ENCODE measurements at places on chromosomes 16 and 17.
A peak's percentile ranks its signal among the peaks of the same experiment; 100 is the strongest.

DNA sequence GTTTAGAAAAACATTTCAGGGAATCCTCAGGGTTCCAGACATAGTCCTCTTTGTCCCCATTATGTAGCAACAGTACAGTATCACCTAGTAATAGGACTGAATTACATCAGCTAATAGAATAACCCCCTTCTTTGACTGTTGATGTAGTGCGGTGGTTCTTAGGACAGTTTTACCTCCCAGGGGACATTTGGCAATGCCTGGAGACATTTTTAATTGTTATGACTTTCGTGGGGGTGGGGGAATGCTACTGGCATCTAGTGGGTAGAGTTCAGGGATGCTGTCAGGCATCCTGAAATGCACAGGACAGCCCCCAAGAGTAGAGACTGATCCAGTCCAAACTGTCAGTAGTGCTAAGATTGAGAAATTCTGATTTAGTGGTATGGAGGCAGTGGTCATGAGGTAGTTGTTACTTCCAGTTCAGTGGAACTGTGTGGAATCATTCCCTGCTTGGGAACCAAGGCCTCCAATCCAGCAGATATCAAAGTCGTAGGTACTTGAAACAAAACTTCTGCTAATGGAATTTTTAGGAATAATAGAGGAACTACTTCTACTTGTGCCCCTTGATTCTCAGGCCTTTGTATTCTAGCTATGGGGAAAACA lies 20.3 kb downstream of the NF1 start:
- DNase-seq = no peak

DNA sequence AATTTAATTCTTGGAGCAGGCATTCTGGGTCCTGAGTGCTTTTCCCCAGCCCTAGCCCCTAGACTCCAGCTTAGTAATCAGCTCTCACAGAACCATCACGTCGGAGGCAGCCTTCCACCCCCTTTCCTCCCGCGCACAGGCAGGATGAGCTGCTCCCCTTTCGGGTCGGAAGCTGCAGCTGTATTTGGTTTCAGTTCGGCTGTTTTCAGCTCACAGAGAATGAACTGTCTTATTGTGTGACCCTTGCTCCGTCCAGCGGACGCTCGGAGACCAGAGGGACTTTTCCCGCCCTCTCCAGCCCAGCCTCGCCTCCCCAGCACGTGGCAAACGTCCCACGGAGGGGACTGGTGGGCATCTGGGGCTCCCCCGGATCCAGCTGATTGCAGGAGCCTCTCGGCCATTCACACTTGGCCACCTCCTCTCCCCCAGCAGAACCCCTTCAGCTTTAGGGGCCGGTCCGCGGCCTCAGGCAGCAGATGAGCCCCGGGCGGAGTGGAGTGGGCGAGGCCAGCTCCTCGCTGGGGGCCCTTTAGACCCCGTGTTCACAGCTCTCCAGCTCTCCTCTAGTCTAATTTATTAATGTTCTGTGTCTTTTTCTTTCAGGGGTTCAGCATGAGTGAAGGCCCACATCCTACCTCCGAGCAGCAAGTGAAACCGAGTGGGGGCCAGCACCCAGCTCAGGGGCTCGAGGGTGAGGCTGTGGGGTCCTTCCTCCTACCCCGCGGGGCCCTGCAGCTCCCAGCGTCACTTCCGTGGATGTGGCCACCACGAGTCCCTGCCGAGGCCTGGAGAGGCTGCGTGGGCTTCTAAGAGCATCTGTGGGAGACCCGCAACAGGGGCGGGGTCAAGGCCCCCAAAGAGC lies 863 bp upstream of the UTS2R start:
- DNase-seq = no peak

- no peak for DNase-seq
Observed at GRCh38 chr16:3698941-3699340, 18.4 kb downstream of the TRAP1 start.

GRCh38 chr16:57478396-57479204 lies 7.7 kb downstream of the DOK4 start:
- DNase-seq = no peak

DNA sequence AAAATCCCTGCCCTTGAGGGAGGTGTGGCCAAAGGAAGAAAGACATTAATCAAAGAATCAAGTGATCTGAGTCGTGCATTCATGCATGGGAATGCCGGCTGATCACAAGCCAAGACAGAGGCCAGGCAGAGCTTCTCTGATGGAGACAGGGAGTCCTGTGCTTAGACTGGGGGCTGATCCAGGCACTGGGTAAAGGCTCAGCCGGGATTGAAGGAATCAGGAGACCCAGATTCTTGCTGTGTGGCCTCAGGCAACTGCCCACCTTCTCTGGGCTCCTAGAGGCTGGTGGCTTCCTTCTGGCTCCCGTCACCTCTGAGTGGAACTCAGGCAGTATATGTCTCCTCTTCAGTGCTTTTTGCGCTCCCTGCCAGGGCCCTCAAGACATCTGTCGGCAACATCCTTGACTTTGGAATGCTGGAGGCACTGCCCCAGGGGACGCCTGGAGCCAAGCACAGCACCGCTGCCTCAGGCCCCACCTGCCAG lies 17.7 kb downstream of the RAI1 start:
- no peak for DNase-seq

- DNase-seq = no peak
Observed at GRCh38 chr17:77420095-77420803, 279.5 kb downstream of the SEC14L1 start.

DNA sequence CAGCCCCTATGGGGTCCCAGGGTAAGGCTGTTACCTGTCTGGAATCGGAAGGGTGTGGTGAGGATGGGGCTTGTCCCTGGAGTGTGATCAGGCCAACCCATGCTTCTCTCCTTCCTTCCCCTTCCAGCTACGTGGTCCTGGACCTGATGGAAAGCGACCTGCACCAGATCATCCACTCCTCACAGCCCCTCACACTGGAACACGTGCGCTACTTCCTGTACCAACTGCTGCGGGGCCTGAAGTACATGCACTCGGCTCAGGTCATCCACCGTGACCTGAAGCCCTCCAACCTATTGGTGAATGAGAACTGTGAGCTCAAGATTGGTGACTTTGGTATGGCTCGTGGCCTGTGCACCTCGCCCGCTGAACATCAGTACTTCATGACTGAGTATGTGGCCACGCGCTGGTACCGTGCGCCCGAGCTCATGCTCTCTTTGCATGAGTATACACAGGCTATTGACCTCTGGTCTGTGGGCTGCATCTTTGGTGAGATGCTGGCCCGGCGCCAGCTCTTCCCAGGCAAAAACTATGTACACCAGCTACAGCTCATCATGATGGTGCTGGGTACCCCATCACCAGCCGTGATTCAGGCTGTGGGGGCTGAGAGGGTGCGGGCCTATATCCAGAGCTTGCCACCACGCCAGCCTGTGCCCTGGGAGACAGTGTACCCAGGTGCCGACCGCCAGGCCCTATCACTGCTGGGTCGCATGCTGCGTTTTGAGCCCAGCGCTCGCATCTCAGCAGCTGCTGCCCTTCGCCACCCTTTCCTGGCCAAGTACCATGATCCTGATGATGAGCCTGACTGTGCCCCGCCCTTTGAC lies 2.4 kb downstream of the MAPK7 start:
- no peak for DNase-seq

DNA sequence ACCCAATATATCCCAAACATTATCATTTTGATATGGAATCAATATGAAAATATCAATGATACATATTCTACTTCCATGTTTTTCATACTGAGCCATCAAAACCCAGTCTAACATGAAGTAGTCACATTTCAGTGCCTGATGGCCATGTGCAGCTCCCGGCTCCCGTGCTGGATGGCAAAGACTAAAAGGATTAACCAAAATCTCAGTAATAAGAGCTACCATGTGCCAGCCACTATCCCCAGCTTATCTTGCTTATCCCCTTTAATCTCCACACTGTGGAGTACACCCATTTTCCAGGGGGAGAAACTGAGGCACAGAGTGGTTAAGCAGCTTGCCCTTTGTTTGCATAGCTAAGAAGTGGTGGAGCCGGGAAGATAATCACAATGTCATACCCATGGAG lies 9.2 kb downstream of the CD300LG start:
- DNase-seq = no peak

DNA sequence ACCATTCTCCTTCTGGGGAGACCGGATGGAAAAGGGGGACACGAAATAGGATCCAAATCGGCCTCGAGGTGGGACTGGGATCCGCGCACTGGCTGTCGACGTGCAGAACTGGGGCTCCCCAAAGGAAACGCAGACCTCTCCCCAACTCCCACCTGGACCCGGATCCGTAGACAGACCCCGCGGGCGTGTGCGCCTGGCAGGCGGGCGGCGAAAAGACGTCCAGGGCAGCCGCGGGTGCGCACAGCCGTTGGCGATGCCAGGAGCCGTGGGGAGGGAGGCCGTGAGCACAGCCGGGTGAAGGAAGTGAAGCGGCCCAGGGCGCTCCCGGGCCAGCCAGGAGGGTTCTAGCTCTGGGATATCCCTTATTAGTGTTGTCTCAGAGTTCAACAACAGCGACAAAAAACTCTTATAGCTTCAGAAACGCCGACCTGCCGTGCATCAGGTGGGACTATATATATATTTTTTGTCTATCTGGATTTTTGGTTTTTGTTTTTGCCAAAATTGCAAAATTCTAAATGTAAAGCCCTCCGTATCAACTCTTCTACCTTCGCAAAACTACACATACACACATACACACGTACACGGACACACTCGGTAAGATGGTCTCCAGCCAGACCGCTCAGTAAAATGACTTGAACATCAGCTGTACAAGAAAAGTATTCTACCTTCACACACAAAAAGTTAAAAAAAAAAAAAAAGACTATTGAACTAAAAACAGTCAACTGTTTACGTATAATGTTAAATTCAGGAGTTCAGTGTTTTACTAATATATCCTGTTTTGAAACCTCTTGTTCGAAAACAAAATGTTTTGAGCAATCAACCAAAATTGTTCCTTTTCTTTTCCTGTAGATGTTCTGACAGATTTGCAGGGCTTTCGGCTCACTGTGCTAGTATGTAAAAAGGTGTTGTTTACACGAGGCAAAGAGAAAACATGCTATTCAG lies 5.2 kb upstream of the AATF start:
- DNase-seq = no peak

GRCh38 chr17:55783684-55784245 lies 32.9 kb downstream of the PCTP start:
- no peak for DNase-seq

GRCh38 chr17:5234645-5235576 lies at the start of gene SCIMP:
Gene SCIMP, minus strand, starts transcription at chr17:5234860. Its CDS starts 105 bp downstream, at chr17:5234755.
- no peak for DNase-seq

DNA sequence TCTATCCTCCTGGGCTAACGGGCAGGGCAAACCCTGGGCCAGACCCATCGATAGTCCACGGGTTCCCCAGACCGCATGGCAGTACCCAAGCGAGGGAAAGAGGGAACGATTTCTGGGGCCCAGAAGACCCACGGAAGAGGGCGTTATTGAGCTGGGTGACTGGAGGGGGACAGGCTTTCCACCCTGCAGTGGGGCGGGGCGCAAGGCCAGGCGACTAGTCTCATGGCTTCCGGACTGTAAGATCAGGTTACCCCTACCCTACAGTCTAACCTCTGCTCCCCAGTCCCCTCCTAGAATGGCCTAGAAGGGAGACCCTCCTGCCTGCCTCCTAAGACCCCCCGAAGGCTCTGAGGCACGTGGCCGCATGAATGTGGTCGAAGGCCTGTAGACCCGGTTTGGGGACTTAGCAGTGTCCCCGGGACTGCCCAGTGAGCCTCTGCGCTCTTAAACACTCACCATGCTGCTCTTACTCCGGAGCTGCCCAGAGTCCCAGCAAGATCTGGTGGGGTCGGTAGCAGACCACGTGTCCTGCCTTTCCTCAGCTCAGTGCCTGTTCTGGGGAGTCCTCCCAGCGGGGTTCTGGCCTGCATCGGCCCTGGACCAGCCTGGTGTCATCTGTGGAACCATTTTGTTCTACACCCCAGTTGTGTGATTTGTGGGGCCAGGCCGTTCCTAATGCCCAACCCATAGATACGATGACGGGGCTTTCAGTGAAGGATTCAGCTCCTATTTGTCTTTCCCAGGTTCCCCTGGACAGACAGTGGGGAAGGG lies 13.2 kb upstream of the AURKB start:
- DNase-seq = no peak

DNA sequence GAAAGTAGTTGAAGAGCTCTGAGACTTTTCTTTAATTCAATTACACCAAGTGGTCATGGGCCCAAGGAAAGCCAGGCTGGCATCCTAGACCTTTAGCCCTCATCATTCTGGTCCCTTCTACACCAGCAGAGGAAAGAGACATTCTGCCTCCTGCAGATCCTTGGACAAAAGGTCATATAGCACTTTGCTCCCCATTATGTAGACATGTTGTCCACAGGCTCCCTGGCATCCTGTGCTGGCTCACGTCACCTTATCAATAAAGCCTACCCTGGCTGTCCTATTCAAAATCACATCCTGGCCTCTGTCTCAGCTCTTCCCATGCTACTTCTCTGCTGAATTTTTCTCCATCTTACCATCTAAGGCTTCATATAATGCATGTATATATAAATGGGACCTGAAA lies 61.6 kb upstream of the MAF start:
- no peak for DNase-seq

DNA sequence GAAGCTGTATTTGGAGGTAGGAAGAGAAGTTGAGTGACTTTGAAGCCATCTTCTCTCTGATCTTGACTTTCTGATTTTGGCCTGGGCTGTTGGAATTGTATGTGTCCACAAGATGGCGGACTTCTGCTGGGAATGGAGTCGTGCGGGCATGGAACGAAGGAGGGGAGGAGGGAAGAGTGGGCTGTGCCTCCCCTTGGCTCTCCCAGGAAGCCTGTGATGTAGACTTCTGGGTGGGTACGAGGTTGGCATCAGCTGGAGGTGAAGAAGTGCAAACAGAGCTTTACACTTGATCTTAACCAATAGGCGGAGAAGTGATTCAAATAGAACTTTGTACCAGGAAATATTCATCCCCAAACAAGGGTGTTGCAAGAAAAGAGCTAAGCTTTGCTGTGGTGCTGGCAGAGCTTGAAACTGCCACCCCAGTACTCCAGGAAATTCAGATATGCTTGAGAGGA lies 7.4 kb upstream of the TMEM220 start:
- no peak for DNase-seq

DNA sequence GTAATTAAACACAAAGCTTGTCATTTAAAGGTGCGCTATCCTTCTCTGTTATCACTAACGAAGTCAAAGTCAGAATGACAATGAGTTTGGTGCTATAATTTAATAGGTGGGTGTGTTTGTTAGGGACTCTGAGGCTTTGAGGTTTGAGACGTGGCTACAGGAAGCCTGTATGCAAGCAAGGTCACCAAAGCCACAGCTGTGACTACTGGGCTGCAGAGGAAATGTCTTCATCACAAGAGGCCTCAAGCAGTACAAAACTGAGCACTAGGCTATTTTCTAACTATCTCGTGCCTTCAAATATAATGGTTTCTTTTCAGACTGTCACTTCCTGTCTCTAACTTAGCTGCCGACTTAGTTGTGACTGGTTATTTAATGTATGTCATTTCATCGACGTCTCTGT lies 141.2 kb downstream of the AATF start:
- peak; percentile 6 for DNase-seq

GRCh38 chr17:8057691-8058114 lies 18.8 kb downstream of the ALOX15B start:
- DNase-seq = no peak

All from stimulated activated CD8-positive, alpha-beta memory T cell treated with anti-CD3 and anti-CD28 coated beads, Interleukin-2, amount 100 ng/mL, for 48 hours (primary cell).